Caki2 (cell line): ENCODE measurements at places on chromosomes 2 and 18. TPM values are rescaled to one million over a fixed set of nuclear protein-coding genes. Genes with fewer than 3 reads are reported as not detected.

DNA sequence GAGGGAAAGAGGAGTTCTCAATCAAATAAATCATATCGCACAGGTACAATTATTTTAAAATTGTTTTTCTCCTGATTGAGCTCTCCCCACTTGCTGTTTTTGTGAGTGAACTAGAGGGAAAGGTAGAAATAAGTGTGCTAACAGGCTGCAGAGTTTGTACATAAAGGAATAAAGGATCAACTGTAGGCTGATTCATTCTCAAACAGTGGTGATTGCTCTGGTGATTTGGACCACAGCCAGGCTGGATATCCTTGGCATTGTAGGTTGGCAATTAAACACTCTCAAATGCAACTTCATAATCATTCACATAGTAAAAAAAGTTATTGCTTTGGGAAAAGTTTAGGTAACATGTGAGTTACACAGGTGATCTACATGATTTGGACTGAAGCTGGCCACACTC lies 29.8 kb downstream of the LRP1B start:
- no peak for DNase-seq

GRCh38 chr2:172280571-172281361 lies 146.6 kb upstream of the ITGA6 start:
- no peak for DNase-seq

DNA sequence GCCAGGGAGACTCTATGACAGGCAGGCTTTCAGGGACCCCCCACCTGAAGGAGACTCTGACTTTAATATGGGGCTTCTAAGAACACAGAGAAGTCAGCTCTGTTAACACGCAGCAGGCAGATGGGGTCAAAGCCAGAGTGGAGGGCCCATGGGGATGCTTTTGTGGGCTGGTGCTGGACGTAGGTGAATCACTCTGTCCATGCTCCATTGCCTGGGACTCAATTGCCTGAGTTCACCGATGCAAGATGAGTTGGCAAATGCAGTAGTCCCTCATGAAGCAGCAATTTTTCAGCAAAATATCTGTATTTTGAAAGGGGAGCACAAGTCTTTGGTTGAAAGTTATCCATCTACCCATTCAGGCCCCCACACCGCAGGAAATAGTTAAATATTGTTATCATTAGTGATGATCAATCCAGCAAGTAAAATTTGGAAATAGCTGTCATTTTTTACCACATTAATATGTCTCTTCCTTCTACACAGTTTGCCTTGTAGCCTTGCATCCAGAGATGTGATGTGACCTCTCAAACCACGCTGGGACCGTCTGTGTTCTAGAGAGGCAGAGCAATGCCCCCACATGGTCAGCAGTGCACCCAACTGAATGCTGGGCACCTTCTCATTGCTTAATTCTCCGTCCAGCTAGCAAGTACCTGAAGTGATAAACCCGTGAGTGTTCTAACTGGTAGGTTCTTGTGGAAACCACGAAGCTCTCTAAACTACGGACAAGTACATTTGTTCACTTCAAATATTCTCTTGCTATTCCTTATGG lies 34.8 kb upstream of the FAM110C start:
- peak; percentile 17 for DNase-seq

GRCh38 chr2:118274841-118275510 lies 186.7 kb downstream of the INSIG2 start:
- no peak for DNase-seq

- peak; percentile 34 for DNase-seq
Observed at GRCh38 chr18:6482198-6482977, 67.7 kb upstream of the L3MBTL4 start.

GRCh38 chr2:235876099-235876679 lies 292.0 kb downstream of the GBX2 start:
- DNase-seq, result no peak

PIKFYVE gene
- 7.4 and 10.1 TPM in 2 replicates for total RNA-seq

C18orf54 gene
- 5.6 and 23.0 TPM in 2 replicates for total RNA-seq

FAHD2B gene
- 8.7 and 8.9 TPM in 2 replicates for total RNA-seq

ANO7 gene
- total RNA-seq, result 1.1 TPM in 1 of 2 replicates, not detected in the other

SERPINB10 gene
- not detected in 2 replicates for total RNA-seq
